ENCODE measurements at places on chromosomes 4 and X. TPM values are rescaled to one million over a fixed set of nuclear protein-coding genes. Genes with fewer than 3 reads are reported as not detected.

The SUPT20HL2 gene
- not detected for total RNA-seq

The HEPH gene
- total RNA-seq: 168 TPM

The COL25A1 gene
- 2.0 TPM for total RNA-seq

The ASB9 gene
- 1.1 TPM for total RNA-seq

The FGF2 gene
- 27.7 TPM for total RNA-seq

DNA sequence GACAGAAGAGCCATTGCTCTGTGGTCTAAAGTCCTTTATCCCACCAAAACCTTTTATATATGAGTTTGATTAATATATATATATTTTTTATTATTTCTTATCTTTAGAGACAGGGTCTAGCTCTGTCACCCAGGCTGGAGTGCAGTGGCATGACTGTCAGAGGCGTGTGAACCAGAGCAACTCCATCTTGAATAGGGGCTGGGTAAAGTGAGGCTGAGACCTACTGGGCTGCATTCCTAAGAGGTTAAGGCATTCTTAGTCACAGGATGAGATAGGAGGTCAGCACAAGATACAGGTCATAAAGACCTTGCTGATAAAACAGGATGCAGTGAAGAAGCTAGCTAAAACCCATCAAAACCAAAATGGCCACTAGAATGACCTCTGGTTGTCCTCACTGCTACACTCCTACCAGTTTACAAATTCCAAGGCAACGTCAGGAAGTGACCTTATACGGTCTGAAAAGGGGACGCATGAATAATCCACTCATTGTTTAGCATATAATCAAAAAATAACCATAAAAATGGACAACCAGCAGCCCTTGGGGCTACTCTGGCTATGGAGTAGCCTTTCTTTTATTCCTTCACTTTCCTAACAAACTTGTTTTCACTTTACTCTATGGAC, 10.5 kb downstream of the TBCK start:
- DNase-seq: no peak
- H3K27ac ChIP-seq: no peak overlapping the region
- H3K27me3 ChIP-seq: no peaks in the 10 kb centered on the region
- H3K4me3 ChIP-seq: no peak overlapping the region
- no peaks in the 10 kb centered on the region for H3K4me1 ChIP-seq

- peaks cover 10% of the 10 kb centered on the region for H3K4me1 ChIP-seq
- DNase-seq: no peak
- no peaks in the 10 kb centered on the region for H3K36me3 ChIP-seq
- no peak overlapping the region for H3K27ac ChIP-seq
- peaks cover 7% of the 10 kb centered on the region for H3K27me3 ChIP-seq
Observed at GRCh38 chr4:68401231-68401630, 46.0 kb upstream of the TMPRSS11E start.

- no peak overlapping the region for H3K27ac ChIP-seq
- DNase-seq: peak; percentile 63
- H3K36me3 ChIP-seq: no peaks in the 10 kb centered on the region
- peaks cover 7% of the 10 kb centered on the region for H3K4me1 ChIP-seq
Observed at GRCh38 chr4:56757821-56758411, 63.6 kb downstream of the SPINK2 start.

DNA sequence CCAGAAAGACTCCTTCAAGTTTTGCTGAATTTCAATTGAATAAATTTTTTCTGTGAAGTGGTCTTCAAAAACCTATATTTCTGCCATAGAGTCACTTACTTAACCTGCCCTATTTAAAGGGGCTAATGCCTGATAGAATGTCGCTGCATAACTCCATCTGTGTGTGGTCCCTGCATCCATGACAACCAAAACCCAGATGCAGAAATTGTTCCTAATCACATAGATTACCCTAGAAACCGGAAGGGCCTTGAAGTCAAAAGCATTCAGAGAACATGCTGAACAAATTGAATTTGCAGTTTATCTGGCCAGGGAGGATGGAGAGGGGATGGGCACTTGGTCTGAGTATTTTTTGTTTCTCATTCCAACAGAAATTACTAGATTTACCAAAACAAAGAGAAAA, 1.5 kb upstream of the PARM1 start:
- H3K27me3 ChIP-seq: peaks cover 44% of the 10 kb centered on the region
- peaks cover 10% of the 10 kb centered on the region for H3K4me1 ChIP-seq
- H3K27ac ChIP-seq: no peak overlapping the region

DNA sequence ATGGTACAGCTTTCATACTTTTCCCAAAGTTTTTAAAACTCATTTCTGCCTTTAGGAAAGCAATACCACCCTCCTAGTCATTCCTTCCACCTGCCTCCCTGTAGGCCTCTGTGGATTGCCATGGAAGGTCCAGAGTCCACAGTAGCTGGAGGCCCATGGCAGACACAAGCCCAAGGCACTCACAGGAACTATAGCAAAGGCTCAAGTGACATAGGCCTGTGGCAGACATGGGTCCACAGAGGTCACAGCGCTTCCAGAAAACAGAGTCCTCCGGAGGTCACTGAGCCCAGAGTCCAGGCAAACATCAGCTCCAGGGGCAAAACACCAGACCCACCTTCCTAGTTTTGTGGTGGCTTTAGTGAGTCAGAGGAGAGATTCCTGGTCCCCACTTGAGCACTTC, 147.6 kb upstream of the ATP6AP2 start:
- no peak overlapping the region for H3K4me3 ChIP-seq
- H3K4me1 ChIP-seq: peaks cover 8% of the 10 kb centered on the region
- no peaks in the 10 kb centered on the region for H3K27me3 ChIP-seq
- H3K27ac ChIP-seq: no peak overlapping the region

- H3K4me3 ChIP-seq: peak within 1 kb of the TSS; percentile 71
- peak; percentile 76 for DNase-seq
- no peaks in the 10 kb centered on the region for H3K36me3 ChIP-seq
- H3K27me3 ChIP-seq: peaks cover 36% of the 10 kb centered on the region
- H3K27ac ChIP-seq: no peak within 1 kb of the TSS
Observed at GRCh38 chr4:113979148-113979904, at the start of gene ARSJ. ARSJ (minus strand) TSS chr4:113979647; CDS start chr4:113978834, 813 bp downstream.

- peaks cover 8% of the 10 kb centered on the region for H3K27me3 ChIP-seq
- no peak overlapping the region for H3K4me3 ChIP-seq
- peaks cover 8% of the 10 kb centered on the region for H3K4me1 ChIP-seq
- peak; percentile 41 for DNase-seq
- H3K27ac ChIP-seq: no peak overlapping the region
- no peaks in the 10 kb centered on the region for H3K36me3 ChIP-seq
Observed at GRCh38 chr4:83282049-83282535, 2.5 kb downstream of the COQ2 start.

DNA sequence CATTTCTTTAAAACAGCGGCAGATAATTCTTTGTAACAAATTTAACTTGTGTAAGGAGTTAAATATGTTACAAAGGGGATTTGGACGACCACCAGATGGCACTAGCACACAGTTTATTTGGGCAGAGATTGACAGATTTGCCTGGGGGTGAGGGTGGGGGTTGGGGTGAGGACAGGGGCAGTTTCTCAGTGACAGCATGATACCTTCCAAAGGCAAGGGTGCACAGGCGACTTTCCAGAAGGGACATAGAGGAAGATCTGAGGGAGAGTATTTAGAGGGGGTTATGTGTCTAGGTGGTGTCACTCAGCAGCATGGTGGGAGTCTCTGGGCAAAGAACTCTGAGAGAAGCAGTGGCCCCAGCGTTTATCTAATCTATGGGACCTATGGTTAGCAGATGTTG, 9.6 kb upstream of the TMA16 start:
- no peaks in the 10 kb centered on the region for H3K4me1 ChIP-seq
- no peak overlapping the region for H3K27ac ChIP-seq
- no peaks in the 10 kb centered on the region for H3K27me3 ChIP-seq

DNA sequence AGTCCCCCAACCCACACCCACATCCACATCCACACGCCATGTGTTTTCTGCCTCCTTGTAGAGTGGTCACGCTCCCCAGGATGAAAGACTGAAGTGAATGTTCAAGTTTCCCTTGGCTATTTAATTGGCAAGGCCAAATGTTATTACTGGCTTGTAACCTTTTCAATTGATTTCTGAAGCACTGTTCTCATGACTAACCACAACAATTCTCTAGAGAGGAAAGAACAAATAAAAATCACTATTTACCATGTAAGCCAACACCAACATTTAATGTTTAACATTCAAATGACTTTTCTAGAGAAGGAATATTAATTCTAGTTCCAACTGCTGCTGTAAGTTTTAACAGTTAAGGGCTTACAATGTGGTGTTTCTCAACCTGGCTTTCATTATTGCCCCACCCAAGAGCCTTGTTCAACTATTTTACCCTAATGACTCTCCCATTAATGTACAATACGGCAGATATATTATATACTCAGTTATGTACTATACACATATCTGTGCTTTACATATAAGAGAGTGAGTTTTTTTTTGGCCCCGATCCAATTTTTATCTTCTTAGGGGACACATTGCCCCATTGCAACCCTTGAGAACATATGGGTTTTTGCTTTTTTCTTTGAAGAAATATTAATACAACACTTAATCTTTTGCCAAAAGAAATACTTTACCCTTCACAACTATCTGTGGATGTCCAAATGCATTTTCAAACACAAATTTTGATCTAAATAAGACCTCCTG, 46.5 kb downstream of the RELL1 start:
- H3K4me1 ChIP-seq: peaks cover 12% of the 10 kb centered on the region
- no peaks in the 10 kb centered on the region for H3K36me3 ChIP-seq
- no peak for DNase-seq
- H3K4me3 ChIP-seq: no peak overlapping the region
- no peak overlapping the region for H3K27ac ChIP-seq

DNA sequence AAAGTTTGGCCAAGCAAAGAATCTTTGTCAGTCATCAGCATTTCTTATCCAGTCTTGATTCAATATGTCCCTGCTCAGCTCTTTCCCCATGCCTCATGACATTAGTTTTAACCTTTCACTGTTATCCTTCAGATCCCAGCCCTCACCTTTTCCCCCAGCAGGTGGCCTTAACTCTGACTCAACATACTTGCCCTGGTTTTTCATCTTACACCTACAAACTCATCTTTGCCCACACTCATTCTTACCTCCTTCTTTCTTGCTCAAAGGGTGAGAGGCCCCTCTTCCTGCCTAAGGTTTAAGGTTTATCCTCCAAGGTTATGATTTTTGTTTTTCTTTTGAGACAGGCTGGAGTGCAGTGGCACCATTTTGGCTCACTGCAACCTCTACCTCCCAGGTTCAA, 10.6 kb upstream of the ANXA5 start:
- H3K27ac ChIP-seq: no peak overlapping the region
- H3K4me3 ChIP-seq: no peak overlapping the region
- H3K36me3 ChIP-seq: no peaks in the 10 kb centered on the region
- no peaks in the 10 kb centered on the region for H3K27me3 ChIP-seq
- peaks cover 8% of the 10 kb centered on the region for H3K4me1 ChIP-seq
- DNase-seq: no peak

GRCh38 chr4:144411700-144412099, 234.3 kb upstream of the HHIP start:
- H3K4me3 ChIP-seq: no peak overlapping the region
- H3K36me3 ChIP-seq: no peaks in the 10 kb centered on the region
- no peak for DNase-seq
- no peak overlapping the region for H3K27ac ChIP-seq

DNA sequence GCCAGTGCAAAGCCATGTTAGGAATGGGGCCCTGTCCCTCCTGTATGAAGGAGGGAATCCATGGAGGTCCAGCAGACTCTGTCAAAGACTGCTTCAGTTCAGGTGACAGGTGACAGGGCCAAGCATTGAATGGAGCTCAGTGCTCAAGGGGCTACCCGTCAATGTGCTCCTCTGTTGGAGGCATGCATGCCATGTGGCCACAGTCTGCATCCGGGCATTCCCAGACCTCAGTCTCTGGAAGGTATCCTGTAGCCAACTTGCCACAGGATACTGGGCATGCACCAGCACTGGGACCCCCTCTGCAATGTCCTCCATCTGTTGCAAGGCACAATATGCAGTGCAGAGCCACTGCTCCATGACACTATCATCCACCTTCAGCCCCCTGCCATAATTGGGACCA, 136.1 kb upstream of the GATB start:
- no peak for DNase-seq
- H3K36me3 ChIP-seq: no peaks in the 10 kb centered on the region
- H3K4me1 ChIP-seq: no peaks in the 10 kb centered on the region
- no peaks in the 10 kb centered on the region for H3K27me3 ChIP-seq

DNA sequence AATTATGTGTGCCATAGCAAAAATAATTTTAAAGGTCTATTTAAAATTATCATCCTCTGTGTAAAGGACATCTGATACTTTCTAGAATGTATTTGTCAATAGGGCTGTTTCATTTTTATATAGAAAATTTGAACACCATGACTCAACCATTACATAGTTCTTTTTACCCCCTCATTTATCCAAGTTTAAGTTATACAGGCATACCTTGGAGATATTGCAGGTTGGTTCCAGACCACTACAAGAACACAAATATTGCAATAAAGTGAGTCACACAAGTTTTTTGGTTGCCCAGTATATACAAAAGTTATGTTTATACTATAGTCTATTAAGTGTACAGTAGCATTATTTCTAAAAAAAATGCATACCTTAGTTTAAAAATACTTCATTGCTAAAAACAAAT, 130.4 kb downstream of the MSL3 start:
- H3K27ac ChIP-seq: no peak overlapping the region
- no peaks in the 10 kb centered on the region for H3K4me1 ChIP-seq
- no peak for DNase-seq
- H3K4me3 ChIP-seq: no peak overlapping the region
- no peaks in the 10 kb centered on the region for H3K36me3 ChIP-seq
- no peaks in the 10 kb centered on the region for H3K27me3 ChIP-seq

All from neural progenitor cell (in vitro differentiated cells).